Karpas-422 (cell line): ENCODE measurements at places on chromosomes 2 and 18.

- H3K4me1 ChIP-seq = peaks cover 35% of the 10 kb centered on the region
- no peak overlapping the region for H3K4me3 ChIP-seq
- no peak for DNase-seq
- no peaks in the 10 kb centered on the region for H3K27me3 ChIP-seq
- H3K27ac ChIP-seq = peak overlapping the region; percentile 71; the same call in 1 of the 2 replicates
Observed at GRCh38 chr2:189466046-189466445, 24.8 kb downstream of the WDR75 start.

- no peak overlapping the region for H3K27ac ChIP-seq
- DNase-seq = no peak
- H3K4me1 ChIP-seq = no peaks in the 10 kb centered on the region
- H3K27me3 ChIP-seq = no peaks in the 10 kb centered on the region
- H3K36me3 ChIP-seq = no peaks in the 10 kb centered on the region
- H3K4me3 ChIP-seq = no peak overlapping the region
Observed at GRCh38 chr2:223269386-223269785, 217.4 kb downstream of the KCNE4 start.

- no peaks in the 10 kb centered on the region for H3K36me3 ChIP-seq
- H3K27me3 ChIP-seq = no peaks in the 10 kb centered on the region
- H3K4me3 ChIP-seq = no peak overlapping the region
Observed at GRCh38 chr2:62056341-62056740, 139.6 kb upstream of the B3GNT2 start.

DNA sequence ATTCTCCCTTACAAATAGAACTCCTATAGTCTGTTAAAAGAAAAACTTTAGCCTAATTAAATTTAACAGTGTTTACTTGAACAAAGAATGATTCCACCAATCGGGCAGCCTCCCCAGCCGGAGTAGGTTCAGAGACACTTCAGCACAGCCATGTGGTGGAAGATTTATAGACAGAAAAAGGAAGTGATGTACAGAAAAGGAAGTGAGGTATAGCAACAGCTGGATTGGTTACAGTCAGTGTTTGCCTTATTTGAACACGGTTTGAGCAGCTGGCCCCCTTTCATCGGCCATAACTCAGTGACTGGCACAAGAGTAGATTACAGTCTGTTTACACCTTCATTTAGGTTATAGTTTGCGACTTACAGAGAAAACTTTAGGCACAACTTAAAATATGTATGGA is 2.1 kb upstream of the SKA1 start:
- no peak overlapping the region for H3K4me3 ChIP-seq
- H3K27ac ChIP-seq = no peak overlapping the region

DNA sequence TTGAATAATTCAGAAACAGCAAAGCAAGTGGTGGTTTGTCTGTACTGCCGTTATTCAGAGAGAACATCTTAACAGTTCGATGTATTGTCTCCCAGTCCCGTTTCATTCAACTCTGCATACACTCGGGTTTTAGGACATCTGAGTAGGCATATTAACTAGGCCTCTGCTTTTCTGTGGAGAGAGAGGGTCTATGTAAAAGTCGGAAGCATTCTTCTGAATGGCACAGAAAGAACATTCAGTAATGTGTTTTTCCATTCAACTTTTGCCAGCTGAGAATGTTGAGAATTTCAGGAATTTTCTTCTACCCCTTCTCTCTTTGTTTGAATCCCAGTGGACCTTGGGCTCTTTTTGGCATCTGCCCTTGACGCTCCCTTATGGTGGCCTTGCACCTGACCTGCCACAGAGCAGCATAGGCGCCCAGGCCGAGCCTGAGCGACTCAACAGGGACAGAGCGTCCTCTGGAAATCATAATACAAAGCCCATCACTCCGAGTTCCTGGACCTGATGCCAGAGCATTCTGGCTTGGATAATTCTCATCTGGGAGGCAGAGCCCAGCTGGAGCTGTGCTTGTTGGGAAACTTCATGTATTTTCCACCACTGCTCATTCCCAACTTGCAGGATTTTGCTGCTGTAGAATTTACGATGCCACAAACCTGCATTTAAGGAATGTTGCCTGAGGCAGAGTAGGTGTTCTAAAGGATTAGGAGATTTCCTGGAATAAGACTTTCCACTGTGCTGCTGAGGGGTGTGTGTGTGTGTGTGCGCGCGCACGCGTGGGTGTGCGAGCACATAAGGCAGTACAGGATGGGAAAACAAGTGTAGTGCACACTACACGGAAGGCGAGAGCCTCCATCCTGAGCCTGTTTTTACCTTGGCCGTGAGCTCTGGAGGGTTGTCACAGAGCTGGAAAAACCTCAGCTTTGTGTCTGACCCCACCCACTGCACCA is 77.2 kb upstream of the TXNDC2 start:
- H3K4me1 ChIP-seq = no peaks in the 10 kb centered on the region
- no peak overlapping the region for H3K4me3 ChIP-seq
- no peaks in the 10 kb centered on the region for H3K36me3 ChIP-seq
- DNase-seq = no peak
- H3K27me3 ChIP-seq = no peaks in the 10 kb centered on the region
- H3K27ac ChIP-seq = no peak overlapping the region

DNA sequence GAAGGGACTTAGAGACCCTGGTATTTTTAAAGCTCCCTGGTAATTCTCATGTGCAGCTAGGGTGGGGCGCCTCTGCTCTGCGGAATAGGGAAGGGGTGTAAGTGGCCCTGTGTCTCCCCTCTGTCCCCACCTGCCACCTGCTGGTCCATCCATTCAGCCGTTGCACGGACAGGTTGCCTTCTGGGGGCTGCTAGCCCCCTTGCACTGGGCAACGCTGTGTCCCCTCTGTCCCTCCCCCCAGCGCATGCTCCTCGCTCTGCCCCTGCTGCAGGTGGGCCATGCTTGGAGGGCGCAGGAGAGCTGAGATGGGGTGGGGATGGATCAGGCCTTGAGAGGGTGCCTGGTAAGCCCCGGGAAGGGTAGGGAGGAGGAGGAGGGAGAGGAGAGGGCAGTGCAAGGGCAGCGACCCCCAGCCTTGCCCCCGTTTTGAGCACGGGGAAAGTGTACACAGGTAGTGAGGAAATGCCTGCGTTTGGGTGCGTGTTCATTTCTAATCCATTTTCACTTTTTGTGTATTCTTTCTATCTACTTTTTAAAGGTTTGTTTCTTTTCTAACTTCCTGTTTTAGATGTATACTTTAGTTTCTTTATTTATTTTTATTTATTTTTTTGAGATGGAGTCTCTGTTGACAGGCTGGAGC is 23.9 kb downstream of the RRM2 start:
- H3K27ac ChIP-seq = no peak overlapping the region
- H3K27me3 ChIP-seq = no peaks in the 10 kb centered on the region
- H3K4me1 ChIP-seq = no peaks in the 10 kb centered on the region
- no peak overlapping the region for H3K4me3 ChIP-seq

- no peak overlapping the region for H3K4me3 ChIP-seq
- DNase-seq = no peak
- no peaks in the 10 kb centered on the region for H3K36me3 ChIP-seq
- no peak overlapping the region for H3K27ac ChIP-seq
Observed at GRCh38 chr2:238996331-238997136, 148.6 kb downstream of the TWIST2 start.

DNA sequence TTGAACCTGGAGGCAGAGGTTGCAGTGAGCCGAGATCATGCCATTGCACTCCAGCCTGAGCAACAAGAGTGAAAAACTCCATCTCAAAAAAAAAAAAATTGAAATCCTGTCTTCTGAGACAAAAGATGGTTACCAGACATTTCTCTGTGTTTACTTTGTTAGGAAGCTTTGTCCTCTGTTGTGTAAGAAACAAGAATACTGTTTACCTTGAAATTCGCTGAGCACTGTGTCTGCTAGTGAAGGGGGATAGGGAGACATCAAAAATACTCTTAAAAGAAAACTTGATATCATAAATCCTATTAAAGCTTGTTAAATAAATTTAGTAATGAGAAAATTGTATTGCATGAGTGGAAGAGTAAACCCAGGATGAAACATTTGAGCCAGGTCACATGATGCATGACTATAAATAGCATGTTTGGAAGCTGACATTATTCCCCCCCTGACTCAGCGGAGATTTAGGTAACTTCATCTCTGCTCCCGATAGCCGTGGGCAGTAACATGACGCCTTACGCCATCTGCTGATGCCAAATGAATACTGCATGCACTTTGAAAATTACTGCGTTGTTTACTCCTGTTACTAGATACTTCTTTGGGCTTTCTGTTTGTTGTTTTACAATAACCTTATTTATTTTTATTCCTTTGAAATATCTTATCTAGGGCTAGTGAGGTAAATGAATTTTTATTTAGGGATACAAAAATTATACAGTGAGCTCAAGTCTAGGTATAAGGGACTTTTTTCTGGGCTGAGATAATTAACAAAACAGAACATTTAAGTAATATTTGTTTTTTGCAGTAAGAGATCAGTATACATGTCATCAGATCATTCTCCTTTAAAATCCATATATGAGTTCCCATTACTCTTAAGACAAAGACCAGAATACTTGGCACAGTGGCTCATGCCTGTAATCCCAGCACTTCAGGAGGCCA is 134.9 kb downstream of the MAP3K20 start:
- no peaks in the 10 kb centered on the region for H3K27me3 ChIP-seq
- H3K36me3 ChIP-seq = no peaks in the 10 kb centered on the region
- no peak overlapping the region for H3K4me3 ChIP-seq
- peaks cover 12% of the 10 kb centered on the region for H3K4me1 ChIP-seq
- DNase-seq = peak; percentile 81

DNA sequence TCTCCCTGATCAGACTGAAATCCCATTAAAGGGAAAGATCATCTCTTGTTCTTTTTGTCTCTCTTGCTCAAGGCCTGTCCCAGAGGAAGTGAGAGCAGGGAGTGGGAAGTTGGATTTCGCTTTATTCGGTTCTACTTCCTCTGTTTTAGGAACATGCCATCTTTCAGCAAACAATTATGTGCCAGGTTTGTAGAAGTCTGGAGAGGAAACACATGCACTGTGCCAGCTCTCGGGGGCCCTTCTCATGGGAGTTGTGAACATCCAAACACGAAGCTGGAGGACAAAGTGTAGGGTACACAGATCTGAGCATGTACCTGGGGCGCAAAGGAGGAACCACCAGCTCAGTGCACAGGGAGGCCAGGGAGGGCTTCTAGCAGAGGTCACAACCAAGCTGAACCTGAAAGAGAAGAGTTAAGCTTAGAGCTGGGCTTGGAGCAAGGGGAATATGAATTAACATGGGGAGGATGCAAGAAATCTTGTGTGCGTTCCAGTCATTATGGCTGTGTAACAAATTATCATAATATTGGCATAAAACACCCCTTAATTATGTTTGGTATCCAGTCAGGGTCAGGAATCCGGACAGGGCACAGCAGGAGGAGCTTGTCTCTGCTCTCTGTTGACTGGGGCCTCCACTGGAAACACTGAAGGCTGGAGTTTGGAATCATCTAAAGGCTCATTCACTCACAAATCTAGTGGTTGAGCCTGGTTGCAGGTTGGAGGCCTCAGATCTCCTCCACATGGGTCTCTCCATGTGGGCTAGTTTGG is 128.6 kb downstream of the ZFP36L2 start:
- H3K4me1 ChIP-seq = no peaks in the 10 kb centered on the region
- no peak overlapping the region for H3K4me3 ChIP-seq
- DNase-seq = no peak
- no peaks in the 10 kb centered on the region for H3K27me3 ChIP-seq

GRCh38 chr2:172440795-172441194 is 13.4 kb downstream of the ITGA6 start:
- DNase-seq = no peak
- peaks cover 9% of the 10 kb centered on the region for H3K4me1 ChIP-seq
- H3K27ac ChIP-seq = no peak overlapping the region
- H3K27me3 ChIP-seq = no peaks in the 10 kb centered on the region
- H3K4me3 ChIP-seq = no peak overlapping the region
